Stimulated activated CD8-positive, alpha-beta memory T cell treated with anti-CD3 and anti-CD28 coated beads, Interleukin-7, amount 100 ng/mL, for 1 hour (primary cell): ENCODE measurements at places on chromosomes 13 and 19.

- DNase-seq = peak; percentile 17
Measured at GRCh38 chr19:3210347-3211017, 14.0 kb upstream of the CELF5 start.

- no peak for DNase-seq
Measured at GRCh38 chr19:5572556-5573286, 5.0 kb upstream of the TINCR start.

- DNase-seq = no peak
Measured at GRCh38 chr13:37163641-37164265, 58.3 kb upstream of the CSNK1A1L start.

DNA sequence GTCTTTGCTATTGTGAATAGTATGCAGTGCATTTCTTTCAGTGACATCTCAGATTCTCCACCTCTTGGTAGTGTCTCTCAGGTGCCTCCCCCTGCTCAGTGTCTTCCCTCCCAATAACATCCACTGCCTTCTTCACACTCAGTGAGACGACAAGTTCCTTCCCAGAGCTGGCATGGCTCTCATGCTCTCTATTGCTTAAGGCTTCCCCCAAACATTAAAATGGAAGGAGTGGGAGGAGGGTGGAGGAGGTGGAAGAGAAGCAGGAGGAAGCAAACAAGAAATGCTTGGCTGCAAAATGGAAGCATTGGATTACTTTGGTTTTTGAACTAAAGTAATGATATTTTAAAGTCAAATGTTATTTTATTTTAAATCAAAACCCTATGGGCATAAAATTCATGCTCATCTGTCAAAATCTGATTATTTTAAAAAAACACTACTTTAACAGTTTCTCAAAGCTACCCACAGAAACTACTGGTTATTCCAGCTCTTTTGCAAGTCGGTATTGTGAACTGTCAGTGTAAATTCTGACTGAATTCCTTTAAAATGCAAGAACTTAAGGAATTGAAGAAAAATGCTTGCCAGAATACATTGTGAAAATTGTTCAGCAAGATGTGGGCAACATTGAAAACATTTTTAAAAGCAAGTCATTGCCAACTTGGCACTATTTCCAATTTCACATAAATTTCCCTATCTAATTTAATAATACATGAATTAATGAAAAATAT, 727.6 kb upstream of the ARGLU1 start:
- DNase-seq = no peak

DNA sequence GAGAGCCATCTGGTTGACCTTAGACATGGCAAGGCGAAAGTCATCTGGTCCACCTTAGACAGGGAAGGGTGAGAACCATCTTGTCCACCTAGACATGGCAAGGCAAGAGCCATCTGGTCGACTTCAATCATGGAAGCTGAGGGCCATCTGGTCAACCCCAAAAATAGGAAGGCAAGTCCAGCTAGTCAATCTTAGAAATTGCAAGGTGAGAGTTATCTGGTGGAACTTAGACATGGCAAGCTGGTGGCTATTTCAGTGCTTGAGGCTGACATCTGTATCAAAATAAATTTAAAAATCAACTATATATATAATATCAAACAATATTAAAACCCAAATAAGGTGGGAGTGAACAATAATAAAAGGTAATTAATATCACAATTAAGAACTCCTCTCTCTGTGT, 83.9 kb downstream of the ZNF726 start:
- DNase-seq = no peak

- no peak for DNase-seq
Measured at GRCh38 chr13:109150696-109151095, 521.3 kb downstream of the MYO16 start.

GRCh38 chr19:7360393-7360984, 11.8 kb downstream of the ARHGEF18 start:
- DNase-seq = no peak

DNA sequence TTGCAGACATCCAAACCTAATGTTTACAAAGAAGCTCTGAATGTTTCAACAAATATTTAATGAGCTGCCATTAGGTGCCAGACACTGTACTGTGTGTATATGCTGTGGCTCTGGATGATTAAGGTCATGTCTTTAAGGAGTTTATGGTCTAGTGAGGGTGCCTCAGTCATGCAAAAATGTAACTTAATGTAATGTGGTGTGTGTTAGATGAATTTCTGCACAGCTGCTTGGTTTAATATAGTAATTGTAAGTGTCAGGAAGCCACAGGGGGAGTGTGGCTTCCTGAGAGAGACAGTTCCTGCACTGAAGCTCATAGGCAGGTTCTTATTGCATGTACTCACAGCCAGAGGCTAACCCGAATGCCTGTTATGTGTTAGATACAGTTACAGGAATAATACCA, 43.3 kb downstream of the SPATA13 start:
- DNase-seq = no peak

GRCh38 chr19:32977280-32977679, 5.2 kb downstream of the FAAP24 start:
- DNase-seq = no peak

- DNase-seq = no peak
Measured at GRCh38 chr13:36872621-36873020, 47.4 kb downstream of the SMAD9 start.

- DNase-seq = no peak
Measured at GRCh38 chr13:67267136-67267535, 37.0 kb upstream of the PCDH9 start.

DNA sequence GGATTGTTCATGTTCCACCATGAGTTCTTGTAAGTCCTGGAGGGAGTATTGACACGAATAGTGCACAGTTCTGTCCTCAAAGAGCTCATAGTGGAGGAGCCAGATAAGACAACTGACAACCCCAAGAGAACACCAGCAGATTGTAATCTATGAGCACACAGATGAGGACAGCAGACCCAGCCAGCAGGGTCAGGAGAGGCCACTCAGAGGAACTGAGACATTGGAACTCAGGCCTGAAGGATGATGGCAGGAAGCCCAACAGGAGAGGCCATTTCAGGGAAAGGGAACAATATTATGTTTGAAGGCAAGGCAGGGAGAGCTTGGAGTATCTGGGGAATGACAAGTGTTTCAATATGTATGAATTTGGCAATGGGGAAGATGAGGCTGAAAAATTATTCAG, 63.7 kb upstream of the IPO5 start:
- DNase-seq = no peak

- DNase-seq = no peak
Measured at GRCh38 chr19:10620786-10621185, 4.6 kb upstream of the SLC44A2 start.

DNA sequence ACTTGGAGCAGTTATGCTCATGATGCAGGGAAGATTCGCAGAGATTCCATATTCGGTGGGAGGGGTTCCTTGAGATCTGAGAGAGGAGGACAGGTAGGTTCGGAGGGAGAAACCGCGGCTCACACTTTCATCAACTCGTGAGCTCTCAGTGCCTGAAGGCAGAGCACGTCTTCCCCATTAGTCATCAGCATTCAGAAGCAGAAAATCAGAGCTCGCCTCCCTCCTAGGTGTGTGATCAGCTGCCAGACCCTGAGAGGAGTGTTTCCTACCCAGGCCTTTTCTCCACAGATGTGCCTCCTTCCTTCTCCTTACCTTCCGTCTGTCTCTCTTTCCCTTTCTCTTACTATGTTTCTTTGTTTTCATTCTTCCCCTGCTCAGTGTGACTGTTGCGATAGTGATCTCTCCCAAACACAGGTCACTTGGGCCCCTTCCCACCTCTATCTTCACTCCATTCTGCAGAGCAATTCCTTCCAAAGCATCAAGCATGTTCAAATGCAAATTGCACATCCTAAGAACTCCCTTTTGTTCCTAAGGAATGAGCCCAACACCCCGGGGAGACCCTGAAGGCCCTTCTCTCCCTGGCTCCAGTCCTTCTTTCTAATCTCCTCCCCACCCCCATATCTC, 389.5 kb downstream of the UQCRFS1 start:
- DNase-seq = no peak

GRCh38 chr13:108427355-108427754, 157.8 kb downstream of the TNFSF13B start:
- no peak for DNase-seq

DNA sequence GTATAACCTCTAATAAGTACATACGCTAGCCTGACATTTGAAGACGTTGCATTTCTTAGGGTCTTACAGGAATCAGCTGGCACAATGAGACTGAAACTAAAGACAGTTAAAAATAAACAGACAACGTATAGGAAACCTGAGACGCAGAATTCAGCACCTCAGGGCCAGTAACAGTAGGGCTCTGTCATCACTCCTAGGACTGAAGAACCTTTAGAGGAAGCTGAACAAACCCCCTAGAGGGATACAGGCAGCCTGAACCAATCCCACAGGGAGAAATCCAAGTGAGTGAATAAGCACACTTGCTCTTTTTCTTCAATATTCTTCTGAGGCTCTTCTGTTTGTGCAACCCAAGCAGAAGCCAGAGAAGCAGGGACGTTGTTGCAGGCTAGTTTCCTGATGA, 53.9 kb upstream of the KLHL1 start:
- DNase-seq = no peak

DNA sequence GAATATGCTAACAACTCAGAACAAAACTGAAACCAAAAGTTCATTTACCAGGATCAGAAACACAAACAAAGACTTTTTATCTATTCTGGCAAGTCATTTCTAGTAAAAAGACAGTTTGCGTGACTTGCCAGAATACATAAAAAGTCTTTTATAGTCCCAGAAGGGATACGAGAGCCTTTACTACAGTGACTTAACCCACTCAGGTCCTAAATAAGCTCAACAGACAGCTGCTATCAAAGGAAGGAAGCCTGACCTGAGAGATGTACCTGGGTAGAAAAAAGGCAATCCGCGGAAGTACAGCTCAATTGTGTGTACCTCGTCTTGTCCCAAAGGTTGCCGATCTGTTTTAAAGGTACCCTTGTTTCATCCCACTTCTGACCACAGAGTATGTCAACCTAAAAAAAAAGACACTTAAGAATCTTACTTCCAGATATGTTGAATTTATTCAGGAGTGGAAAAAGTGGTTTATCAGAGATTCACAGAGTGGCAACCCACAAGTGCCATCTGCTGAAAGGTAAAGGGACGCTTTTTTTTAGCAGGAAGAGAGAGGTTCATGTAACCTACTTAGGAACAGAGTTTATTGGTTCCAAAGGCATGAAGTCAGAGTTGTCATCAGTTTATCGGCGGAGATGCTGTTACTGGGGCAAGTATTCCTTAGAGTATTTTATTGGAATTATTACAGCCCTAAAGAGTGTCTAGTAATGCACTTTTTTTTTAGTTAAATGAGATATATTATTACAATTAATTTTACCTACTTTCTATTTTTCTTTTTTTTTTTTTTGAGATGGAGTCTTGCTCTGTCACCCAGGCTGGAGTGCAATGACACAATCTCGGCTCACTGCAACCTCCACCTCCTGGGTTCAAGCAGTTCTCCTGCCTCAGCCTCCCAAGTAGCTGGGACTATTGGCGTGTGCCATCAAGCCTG, 69.7 kb upstream of the C1QTNF9B start:
- DNase-seq = no peak

- no peak for DNase-seq
Measured at GRCh38 chr19:14381689-14382474, 638 bp downstream of the ADGRE5 start.

DNA sequence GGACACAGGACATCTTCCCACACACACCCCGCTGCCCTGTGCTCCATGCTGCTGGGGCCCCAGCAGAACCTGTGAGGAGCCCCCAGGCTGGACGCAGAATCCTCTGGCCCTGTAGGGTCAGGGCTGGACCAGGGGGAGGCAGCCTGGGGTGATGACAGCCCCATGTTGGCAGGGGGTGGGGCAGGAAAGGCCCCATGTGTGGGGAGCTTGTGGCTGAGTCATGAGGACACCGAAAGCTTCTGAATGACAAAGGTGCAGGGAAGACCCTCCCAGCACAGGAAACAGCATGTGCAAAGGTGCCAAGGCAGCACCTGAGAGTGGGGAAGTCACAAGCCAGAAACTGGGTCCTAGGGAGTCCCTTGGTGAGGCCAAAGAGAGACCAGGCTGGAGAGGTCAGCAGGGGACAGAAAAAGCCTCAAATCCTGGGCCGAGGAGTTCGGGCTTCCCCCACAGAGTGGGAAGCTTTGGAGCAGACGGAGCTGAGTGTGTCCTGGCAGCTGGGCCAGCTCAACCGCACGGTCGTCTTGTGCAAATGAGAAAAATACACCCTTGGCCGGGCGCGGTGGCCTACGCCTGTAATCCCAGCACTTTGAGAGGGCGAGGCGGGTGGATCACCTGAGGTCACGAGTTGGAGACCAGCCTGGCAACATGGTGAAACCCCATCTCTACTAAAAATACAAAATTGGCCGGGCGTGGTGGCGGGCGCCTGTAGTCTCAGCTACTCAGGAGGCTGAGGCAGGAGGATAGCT, 17.5 kb downstream of the ATP8B3 start:
- no peak for DNase-seq

DNA sequence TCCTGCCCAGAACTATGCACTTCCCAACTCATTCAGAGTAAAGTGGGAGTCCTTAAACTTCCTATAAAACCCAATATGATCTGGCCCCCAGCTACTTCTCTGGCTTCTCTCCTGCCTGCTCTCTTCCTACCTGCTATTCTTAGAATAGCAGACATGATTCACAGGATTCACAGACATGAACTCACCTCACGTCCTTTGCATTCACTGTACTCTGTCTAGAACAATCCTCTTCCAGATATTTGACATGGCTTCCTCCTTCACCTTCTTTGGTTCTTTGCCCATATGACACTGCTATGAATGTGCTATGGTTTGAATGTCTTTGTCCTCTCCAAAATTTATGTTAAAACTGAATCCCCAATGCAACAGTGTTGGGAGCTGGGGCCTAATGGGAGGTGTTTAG, 154.9 kb downstream of the UGGT2 start:
- DNase-seq = no peak

DNA sequence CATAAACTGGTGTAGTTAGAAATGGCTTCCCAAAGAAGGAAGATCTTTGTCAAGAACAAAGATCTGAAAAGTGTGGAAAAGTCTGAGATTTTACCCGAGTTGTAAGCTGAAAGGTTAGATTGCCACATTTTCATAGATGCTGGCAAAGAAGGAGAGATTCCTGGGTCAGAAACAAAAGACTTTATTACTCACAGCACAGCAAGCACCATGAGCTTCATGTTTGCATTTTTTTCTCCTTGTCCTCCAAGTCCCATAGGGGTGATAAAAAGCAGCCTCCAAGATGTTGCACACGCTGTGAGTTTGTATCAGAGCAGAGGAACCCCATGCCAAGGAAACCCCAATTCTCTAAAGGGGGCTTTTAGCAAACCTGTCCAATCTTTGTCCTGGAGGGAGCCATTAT, 29.3 kb downstream of the MZT1 start:
- no peak for DNase-seq

DNA sequence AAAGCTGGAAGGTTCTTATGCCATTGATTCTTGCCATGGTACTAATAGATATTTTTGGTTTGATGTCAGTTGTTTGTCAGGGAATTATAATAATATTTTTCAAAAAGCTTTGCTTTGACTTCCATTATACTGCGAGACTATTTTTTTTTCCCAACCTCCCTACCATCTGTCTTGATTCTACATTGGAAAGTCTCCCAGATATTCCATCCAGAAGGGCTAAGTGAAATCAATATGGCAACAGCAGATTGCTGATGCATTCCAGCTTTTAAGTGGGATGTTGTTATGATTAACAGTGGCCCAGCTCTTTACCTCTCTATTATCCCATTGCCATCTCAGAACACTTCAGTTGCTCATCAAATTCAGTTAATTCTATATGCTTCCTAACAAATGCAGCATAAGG, 247.4 kb downstream of the OXGR1 start:
- DNase-seq = no peak
